ENCODE measurements at places on chromosomes 4 and X. TPM values are rescaled to one million over a fixed set of nuclear protein-coding genes. Genes with fewer than 3 reads are reported as not detected.

DNA sequence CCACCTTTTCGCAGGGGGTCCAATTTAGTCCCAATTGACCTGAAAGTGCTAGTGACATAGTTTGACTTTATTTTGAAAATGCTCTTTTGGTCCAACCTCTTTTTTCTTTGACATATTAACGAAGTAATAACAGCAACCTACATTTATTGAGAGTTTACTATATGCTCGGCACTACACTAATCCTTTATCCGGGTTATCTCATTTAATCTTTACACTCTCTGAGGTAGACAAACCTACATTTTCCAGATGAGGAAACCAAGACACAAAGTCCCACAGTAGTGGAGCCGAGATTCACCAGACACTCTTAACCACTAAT lies 307 bp upstream of the ATRX start:
- no peak for DNase-seq

DNA sequence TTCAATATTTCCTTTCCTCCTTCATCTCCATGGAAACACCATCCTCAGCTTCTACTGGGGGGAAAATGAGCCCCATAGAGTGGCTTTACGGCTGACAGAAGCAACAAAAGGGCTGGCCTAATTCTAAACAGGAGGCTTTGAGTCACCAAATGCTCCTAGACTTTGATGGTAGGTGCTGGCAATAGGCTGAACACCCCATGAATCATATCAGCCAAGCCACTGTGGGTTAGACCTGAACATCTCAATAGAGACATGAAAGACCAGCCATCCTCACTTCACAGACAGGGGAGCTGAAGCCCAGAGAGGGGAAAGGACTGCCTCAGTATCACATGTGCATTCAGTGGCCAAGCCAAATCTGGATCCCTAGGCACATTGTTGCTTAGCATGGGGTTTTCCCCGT lies 107.6 kb downstream of the AMER1 start:
- no peak for DNase-seq

- no peak for DNase-seq
Measured at GRCh38 chr4:136680271-136680670, 852.0 kb downstream of the PCDH18 start.

Gene BST1
- polyA plus RNA-seq = 14.4 TPM

GRCh38 chrX:45799576-45799975 lies 598.9 kb upstream of the DIPK2B start:
- DNase-seq = no peak

DNA sequence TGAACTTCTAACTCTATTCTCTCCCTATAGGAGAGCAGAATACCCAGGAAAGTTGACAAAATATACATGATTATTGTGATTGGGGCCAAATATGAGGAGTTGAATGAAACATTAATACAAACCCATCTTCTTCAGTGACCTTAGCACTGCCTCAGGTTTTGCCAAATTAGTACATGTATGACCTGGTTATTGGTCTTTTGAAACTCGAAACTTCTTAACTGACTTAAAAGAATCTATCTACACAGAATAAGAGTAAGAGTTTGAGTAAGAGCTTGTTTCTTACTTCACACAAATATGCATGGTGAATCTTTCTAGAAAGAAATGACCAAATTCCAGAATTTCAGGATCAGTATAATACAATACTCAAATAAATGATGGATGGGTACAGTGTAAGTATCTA lies 213.0 kb upstream of the GK2 start:
- DNase-seq = no peak

Gene GPRASP1
- 19.0 TPM for polyA plus RNA-seq

DNA sequence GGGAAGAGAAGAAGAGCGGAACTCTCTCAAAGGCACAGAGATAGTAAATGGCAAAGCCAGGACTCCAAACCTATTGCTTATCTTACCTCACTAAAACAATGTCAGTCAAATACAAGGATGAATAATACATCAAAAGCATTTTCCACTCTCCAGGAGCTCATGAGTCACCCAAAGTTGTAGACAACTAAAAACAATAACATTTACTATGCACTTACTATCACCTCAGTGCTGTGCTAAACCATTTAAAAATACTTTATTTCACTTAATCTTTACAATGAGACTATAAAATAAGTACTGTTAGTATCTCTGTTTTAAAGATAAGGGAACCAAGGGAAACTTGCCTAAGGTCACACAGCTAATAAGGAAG lies 163.2 kb upstream of the SPANXC start:
- DNase-seq = no peak

DNA sequence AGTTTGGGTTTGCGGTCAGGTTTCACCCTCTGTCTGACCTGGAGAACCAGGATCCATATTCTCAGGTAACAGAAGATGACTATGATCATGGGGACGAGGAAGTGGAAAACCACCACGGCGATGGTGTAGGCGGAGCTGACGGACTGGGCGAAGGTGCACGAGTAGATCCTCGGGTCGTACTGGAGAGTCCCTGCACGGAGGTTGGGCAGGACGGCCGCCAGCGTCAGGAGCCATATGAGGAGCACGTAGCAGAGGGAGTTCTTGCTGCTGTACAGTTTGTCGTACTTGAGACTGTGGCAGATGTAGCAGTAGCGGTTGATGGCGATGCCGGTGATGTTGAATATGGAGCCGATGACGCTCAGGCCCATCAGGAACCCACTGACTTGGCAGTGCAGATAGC lies 21.3 kb downstream of the MTNR1A start:
- no peak for DNase-seq

Gene TECRL
- polyA plus RNA-seq = not detected

DNA sequence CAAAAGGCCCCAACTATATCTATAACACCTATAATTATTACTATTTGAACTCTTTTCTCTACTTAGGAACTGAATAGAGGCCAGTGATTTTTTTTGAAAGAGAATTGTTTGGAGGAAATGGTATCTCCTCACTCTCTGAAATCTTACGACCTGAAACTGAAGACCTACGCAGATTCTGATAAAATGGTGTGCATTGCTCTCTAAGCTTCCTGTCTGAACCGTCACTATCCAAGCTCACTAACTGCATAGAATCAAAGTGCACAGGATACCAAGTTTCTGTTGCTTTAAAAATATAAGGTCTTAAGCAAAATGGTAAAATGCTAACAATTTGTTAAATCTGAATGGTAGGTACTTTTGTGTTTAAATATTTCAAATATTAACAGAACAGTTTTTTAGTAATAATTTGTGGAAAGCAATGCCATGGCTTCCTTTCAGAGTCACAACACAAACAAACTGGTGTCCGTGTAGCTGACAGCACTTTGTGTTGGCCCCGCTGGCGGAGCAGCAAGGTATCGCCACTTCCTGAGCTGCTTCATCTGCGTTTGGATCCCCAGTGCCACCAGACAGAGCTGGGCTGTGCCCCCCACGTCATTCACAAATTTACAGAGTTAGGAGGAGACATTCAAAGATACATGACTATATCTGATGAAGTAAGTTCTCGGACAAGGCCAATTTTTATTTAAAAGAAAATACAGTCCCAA lies 313.9 kb downstream of the FBXW7 start:
- no peak for DNase-seq

- DNase-seq = no peak
Measured at GRCh38 chrX:53716328-53717088, 30.0 kb upstream of the HUWE1 start.

DNA sequence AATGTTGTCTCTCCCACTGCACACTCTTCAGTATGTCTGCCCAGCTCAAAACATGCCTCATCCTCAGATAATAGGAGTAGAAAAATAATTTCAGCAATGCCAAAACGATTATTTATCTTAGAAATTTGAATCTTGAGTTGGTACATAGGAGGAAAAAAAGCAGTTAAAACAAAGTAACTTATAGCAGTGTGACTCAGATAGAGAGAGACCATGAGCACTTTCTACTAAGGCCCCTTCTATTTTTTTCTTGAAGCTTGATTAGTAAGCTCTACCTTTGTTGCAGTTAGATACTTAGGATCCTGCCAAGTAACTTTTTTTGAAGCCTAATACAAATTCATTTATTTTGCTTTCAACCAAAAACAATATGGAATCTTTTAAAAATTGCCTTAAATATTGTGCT lies 212.3 kb downstream of the MAD2L1 start:
- DNase-seq = no peak

Gene DDX60
- 13.4 TPM for polyA plus RNA-seq

Gene RPS6KA6
- polyA plus RNA-seq = 18.9 TPM

GRCh38 chrX:46404774-46405173 lies 140.4 kb downstream of the ZNF674 start:
- peak; percentile 13 for DNase-seq

Gene TLR2
- 9.0 TPM for polyA plus RNA-seq

Gene FAT1
- polyA plus RNA-seq = 224 TPM

All from renal cortex interstitium (tissue), 15 donors.